Activated B cell treated with CpG ODN at 0.5 μM for 24 hours (primary cell): ENCODE measurements at places on chromosomes 2 and 18. TPM values are rescaled to one million over a fixed set of nuclear protein-coding genes. Genes with fewer than 3 reads are reported as not detected.

Gene KRCC1
- 19.0 and 20.8 TPM in 2 replicates for total RNA-seq

Gene POTEC
- not detected in 2 replicates for total RNA-seq

Gene HOXD9
- not detected in 2 replicates for total RNA-seq

Gene GPR39
- total RNA-seq: not detected in 2 replicates

Gene SERPINB7
- not detected in 2 replicates for total RNA-seq

Gene NGEF
- not detected in 2 replicates for total RNA-seq

Gene KIF5C
- 1.4 and 2.6 TPM in 2 replicates for total RNA-seq

Gene TUBA3E
- total RNA-seq: not detected in 2 replicates

Gene RIF1
- total RNA-seq: 43.7 and 51.1 TPM in 2 replicates

Gene ARHGEF33
- 0.27 and 0.69 TPM in 2 replicates for total RNA-seq

Gene ADAM23
- 0.86 and 1.5 TPM in 2 replicates for total RNA-seq

Gene MRPS9
- 26.5 and 29.1 TPM in 2 replicates for total RNA-seq

Gene ZNF385B
- not detected in 2 replicates for total RNA-seq

Gene CPLX4
- total RNA-seq: not detected in 2 replicates

Gene ACVR1C
- total RNA-seq: 0.20 and 0.32 TPM in 2 replicates

Gene SMPD4
- total RNA-seq: 58.5 and 66.8 TPM in 2 replicates

Gene PLCL1
- 0.04 TPM in 1 of 2 replicates, not detected in the other for total RNA-seq

Gene NEUROD1
- not detected in 2 replicates for total RNA-seq

Gene FN1
- total RNA-seq: 0.15 TPM in 1 of 2 replicates, not detected in the other

Gene ABHD3
- total RNA-seq: 22.2 and 29.5 TPM in 2 replicates

Gene SANBR
- total RNA-seq: 2.0 and 2.2 TPM in 2 replicates

Gene RABL2A
- total RNA-seq: 39.8 and 47.1 TPM in 2 replicates

Gene CRIM1
- 0.58 and 0.71 TPM in 2 replicates for total RNA-seq

Gene OTX1
- total RNA-seq: not detected in 2 replicates

Gene PIEZO2
- total RNA-seq: not detected in 2 replicates

Gene AQP12A
- not detected in 2 replicates for total RNA-seq

Gene SATB2
- 0.34 and 0.67 TPM in 2 replicates for total RNA-seq

Gene AP1S3
- total RNA-seq: 46.0 and 46.3 TPM in 2 replicates

Gene CD8B2
- not detected in 2 replicates for total RNA-seq

Gene CBLN2
- total RNA-seq: 0.09 TPM in 1 of 2 replicates, not detected in the other

Gene PNPT1
- 26.6 and 35.8 TPM in 2 replicates for total RNA-seq

Gene SMIM21
- total RNA-seq: not detected in 2 replicates

Gene CGREF1
- total RNA-seq: 0.17 and 0.31 TPM in 2 replicates

Gene HES6
- total RNA-seq: 4.4 and 5.0 TPM in 2 replicates

Gene PROC
- total RNA-seq: not detected in 2 replicates

Gene FAM110C
- total RNA-seq: 0.18 TPM in 1 of 2 replicates, not detected in the other

Gene MOCOS
- total RNA-seq: 0.39 and 0.42 TPM in 2 replicates

Gene PIKFYVE
- total RNA-seq: 92.2 and 106 TPM in 2 replicates

Gene MROH2A
- total RNA-seq: not detected in 2 replicates

Gene FEV
- not detected in 2 replicates for total RNA-seq

Gene ELOA2
- not detected in 2 replicates for total RNA-seq

Gene CD207
- total RNA-seq: not detected in 2 replicates

Gene TMEM17
- 0.12 TPM in 1 of 2 replicates, not detected in the other for total RNA-seq

Gene ANKRD23
- 6.1 and 7.3 TPM in 2 replicates for total RNA-seq

Gene DLGAP1
- total RNA-seq: 0.10 and 0.18 TPM in 2 replicates

Gene FOXD4L1
- 0.17 and 0.35 TPM in 2 replicates for total RNA-seq

Gene TMEM163
- 4.4 and 6.0 TPM in 2 replicates for total RNA-seq

Gene CRYGD
- not detected in 2 replicates for total RNA-seq

Gene ICA1L
- total RNA-seq: 7.3 and 10.2 TPM in 2 replicates

Gene UGT1A10
- not detected in 2 replicates for total RNA-seq

Gene ZEB2
- 162 and 200 TPM in 2 replicates for total RNA-seq

Gene GALNT14
- 6.6 and 7.9 TPM in 2 replicates for total RNA-seq

Gene L3MBTL4
- 10.6 and 12.3 TPM in 2 replicates for total RNA-seq

Gene HNMT
- total RNA-seq: not detected in 2 replicates

Gene SFTPB
- total RNA-seq: 0.05 TPM in 1 of 2 replicates, not detected in the other

Gene CD302
- 1.2 and 1.5 TPM in 2 replicates for total RNA-seq
